Fibroblast of upper back skin (primary cell): ENCODE measurements at places on chromosomes 2 and 18.

- DNase-seq, result no peak
Measured at GRCh38 chr2:239917957-239918481, 107.1 kb downstream of the NDUFA10 start.

GRCh38 chr2:177029501-177029900 is 183.1 kb upstream of the HNRNPA3 start:
- DNase-seq, result no peak

DNA sequence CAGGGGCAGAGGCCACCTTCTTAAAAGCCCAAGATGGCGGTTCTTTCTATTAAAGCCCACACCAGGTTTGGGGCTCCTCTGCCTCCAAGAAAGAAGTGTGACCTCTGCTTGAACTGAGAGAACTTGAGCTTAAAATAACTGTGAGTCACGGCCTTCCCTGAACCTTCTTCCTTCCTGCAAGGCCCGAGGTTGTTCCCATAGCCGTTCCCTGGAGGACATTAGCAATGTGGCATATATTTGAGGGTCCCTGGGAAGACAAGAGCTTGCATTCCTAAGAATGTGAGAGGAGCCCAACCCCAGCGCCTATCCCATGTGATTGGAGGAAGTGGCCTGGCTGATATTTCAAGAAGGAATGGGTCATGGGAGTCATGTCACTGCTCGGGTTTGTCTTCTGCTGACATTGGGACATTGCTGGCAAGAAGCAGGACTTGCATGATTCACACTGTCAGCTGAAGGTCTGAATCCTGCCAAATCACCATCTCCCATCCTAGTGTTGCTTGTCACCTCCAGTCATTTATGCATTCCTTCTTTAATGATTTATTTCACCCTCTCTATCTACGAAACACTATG is 168.1 kb downstream of the TRIB2 start:
- peak; percentile 75 for DNase-seq

DNA sequence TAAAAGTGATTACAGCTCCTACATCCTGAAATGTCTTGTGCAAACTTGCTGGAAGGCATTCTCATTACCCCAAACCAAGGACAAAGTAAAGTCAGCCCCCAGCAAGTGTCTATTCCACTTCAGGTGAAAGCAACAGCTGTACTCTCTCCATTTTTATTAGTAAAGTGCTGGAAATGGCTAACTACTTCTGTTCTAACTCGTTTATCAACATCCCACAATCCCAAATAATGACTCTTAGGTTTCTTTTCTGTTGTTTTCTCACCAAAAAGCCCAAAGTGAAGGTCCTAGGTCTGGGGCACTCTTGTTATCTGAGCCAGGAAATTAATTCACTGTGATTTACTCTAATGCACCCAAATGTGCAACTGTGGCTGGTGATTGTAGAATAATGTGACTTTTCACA is 105.7 kb downstream of the LRRC30 start:
- no peak for DNase-seq

DNA sequence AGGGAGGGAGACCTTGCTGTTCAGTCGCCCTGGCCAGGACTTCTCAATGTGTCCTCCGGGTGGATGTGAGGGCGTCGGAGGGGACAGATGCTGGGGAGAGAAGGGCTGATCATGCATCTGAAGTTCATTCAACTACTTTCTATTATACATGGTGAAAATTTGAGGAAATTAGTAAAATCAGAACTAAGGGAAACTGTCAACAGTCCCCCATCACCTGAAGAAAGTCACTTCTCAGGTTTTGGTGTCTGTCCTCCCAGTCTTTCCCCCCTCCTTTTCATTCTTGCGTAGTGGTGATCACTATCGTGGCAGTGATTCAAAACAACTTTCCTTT is 17.4 kb upstream of the ACKR3 start:
- DNase-seq, result no peak

- no peak for DNase-seq
Measured at GRCh38 chr2:190683802-190684201, 34.9 kb downstream of the NAB1 start.

GRCh38 chr2:111944531-111945210 is 46.3 kb downstream of the MERTK start:
- no peak for DNase-seq

DNA sequence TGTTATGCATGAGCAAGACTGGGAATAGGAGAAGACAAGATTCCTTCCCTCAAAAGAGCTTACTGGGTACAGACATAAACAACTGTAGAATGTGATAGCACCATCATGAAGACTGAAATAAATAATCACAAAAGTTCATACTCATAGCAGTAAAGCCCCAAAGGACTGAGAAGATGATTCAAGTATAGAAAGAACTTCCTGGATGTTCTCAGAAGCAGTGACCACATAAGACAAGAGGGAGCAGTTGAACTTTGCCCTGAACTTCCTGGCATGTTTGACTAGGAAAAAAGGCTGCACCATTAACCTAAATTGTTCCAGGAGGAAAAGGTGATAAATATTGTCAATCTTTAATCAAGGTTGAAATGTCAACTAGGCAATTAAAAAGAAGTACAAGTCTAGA is 57.8 kb upstream of the CCDC141 start:
- DNase-seq, result peak; percentile 25

- no peak for DNase-seq
Measured at GRCh38 chr2:9205486-9205885, 1.1 kb upstream of the ASAP2 start.

DNA sequence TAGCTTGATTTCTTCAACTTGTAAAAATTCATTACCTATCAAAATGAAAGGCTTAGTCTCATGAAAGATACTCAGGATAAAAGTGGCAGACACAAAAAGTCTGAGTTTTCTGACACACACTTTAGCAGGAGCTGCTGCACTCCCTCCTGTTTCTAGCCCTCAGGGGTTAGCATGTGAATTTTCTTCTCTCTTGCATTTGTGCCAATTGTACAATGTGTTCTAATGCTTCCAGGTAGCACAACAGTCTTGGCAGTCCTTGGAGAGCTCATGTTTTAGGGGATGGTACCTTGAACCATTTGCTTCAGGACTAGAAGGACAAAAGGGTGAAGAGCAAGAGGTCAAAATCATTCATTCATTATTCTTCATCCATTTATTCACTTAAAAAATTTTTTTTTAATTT is 316.8 kb downstream of the AFF3 start:
- DNase-seq, result no peak

- DNase-seq, result no peak
Measured at GRCh38 chr2:241325257-241325656, 9.5 kb downstream of the SEPTIN2 start.

- DNase-seq, result no peak
Measured at GRCh38 chr2:111208639-111209038, 87.9 kb downstream of the BCL2L11 start.

DNA sequence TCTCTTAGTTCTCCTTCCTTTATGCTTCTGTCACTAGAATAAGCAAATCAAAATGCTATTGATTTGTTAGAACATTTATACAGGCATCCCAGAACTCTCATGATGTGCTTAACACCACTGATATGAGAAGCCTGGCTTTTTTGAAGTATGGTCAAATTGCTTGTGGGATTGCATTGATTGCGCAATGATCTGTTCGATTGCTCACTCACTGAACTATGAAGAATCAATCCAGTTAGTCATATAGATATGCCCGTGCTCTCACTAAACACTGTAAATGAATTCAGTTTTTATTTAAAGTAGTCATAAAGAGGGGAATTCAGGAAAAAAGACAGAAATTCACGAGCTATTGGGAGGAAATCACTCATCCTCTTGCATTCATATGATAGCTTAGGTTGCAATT is 1237.8 kb downstream of the SUCLG1 start:
- peak; percentile 76 for DNase-seq

DNA sequence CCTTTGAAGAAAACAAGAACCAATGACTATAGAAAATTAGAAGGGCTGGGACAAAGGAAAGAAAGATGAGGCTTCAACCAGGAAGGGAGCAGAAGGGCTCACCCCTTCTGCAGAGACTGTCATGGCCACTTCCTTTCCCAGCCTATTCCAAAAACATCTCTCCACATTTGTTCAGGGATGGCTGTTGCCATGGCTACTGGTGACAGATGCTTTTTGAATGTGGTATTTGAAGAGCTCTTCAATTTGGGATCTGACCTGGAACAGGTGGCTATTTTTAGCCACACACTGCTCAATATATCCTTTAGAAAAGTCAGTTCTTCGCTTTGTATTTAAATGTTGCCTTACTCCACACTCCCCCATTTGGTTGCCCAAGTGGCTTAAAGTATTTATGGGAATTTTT is 64.1 kb upstream of the LCLAT1 start:
- DNase-seq, result no peak

DNA sequence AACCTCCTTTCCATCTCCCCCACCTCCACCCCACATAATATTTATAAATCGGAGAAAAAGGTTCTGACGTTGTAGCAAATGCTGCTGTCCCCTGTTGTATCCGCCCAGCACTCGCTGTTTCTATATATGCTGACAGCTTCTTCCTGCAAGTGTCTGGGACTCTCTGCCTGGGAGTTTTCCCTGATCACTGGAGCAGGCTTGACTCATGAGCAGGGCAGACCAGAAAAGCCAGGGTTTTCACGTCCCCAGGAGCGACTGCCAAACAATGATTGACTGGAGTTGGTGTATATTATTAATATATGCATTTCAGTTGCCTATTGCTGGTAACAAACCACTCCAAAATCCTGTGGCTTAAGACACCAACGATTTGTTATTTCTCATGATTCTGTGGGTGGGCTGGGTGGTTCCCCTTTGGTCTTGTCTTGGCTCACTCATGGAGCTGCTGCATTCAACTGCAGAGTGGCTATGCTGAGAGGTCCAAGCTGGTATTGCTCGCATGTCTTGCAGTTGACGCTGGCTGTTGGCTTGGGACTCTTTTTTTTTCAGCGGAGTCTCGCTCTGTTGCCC is 21.2 kb upstream of the ASXL2 start:
- no peak for DNase-seq
